ENCODE measurements at places on chromosomes 2 and 18.

GRCh38 chr2:172905937-172906811 lies 169.5 kb upstream of the MAP3K20 start:
- no peak for DNase-seq

GRCh38 chr2:233244818-233245217 lies 6.7 kb upstream of the ATG16L1 start:
- DNase-seq, result no peak

GRCh38 chr2:171166328-171166983 lies 5.8 kb upstream of the TLK1 start:
- DNase-seq, result no peak

GRCh38 chr2:169653636-169654035 lies 40.6 kb downstream of the CFAP210 start:
- DNase-seq, result no peak

DNA sequence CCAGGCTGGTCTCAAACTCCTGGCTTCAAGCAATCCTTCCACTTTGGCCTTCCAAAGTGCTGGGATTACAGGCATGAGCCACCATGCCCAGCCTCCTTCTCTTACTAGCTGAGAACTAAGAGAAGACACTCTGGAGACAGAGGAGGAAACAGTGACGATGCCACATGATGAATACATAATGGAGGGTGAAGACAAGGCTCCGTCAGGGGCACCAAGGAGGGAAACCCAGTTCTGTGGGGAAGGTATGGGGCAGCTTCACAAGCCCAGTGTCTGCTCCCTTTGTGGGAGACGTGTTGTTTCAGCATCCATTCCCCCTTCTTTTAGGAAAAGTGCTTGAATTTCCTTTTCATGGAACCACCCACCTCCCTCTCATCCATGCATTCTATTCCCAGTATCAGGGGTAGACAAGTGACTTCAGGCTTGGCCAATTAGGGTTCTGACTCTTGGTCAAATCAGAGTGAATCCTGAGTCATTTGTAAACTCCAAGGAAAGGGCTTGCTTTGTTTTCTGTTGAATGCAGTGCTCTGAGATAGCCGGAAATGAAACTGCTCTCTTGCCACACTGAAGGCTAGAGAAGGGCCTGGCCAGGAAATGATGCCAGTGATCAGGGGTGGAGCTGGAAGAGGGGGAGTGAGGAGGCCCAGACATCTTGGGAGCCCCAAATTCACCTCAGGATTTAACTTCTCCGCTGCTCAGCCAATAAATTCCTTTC lies 23.7 kb downstream of the TMEM127 start:
- no peak for DNase-seq

DNA sequence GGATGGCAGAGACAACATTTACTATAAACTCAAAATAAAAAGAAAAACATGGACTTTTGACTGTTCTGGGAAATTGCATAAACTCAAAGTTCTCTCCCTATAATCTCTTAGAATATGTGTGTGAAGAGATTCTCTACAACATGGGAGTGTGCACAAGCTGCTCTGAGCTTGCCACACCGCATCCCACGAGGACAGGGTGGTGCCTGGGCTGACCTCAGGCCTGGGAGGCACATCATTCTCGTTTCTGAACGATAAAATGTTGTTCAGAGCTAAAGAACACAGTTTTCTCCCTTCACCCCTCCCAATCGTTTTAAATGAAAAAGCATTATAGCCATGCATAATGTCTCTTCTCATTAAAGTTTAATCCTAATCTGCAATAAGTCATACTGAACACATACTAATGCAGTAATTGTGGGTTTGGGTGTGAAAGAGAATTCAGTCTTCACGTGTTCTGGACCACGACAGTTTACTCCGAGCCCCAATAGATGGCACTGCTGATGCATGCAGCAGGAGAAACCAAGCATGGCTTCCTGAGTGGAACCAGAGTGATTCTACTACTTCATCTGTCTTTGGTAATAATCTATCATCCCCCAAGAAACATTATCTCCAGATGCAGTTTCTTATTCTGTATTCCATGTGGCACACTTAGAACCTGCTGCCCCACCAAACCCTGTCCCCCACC lies 46.9 kb upstream of the LAMA1 start:
- no peak for DNase-seq

GRCh38 chr2:238702276-238703052 lies 145.4 kb upstream of the TWIST2 start:
- peak; percentile 40 for DNase-seq

DNA sequence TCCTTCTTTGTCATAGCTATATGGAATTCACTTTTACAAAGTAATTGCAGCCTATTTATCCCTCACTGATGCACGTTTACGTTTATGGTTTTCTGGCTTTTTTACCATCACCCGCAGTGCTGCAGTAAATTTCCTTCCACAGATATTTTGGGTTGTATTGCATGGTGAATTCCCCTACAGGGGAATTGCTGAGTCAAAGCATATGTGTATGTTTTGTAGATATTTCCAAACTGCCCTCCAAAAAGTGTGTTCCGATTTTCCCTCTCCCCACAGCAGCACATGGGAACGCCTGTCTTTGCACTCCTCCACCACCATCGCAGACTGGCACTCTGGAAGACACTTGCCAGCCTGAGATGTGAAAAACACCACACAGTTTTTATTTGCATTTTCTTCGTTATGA lies 80.6 kb upstream of the UXS1 start:
- DNase-seq, result no peak

DNA sequence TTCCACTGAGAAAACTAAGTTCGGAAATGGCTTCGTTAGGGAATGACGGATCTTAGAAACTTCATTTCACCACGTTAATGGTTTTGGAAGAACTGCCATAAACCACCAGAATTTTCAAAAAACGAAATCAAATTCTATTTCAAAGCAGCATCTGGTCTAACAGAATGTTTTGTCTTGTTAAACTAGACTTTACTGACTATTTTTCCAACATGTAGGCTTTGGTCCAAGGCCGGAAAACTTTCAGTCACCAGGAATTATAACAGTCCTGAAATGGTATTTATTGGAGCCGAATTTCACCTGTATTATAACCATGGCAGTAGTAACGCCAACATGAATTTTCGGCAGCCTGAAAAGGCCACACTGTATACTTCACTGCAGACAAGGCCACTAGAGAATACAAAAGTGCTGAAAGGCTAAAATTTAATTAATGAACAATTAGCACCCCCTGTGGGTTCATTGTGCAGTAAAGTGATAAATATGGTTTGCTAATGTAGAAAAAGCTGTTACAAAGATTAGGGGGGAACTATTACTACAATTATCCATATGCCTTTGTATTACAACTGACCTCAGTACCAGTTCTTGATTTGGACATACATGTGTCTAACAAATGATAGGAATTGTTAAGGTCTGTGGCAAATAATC lies 116.4 kb downstream of the ZNF521 start:
- no peak for DNase-seq

- DNase-seq, result peak; percentile 74
These were observed 607 bp downstream of the LAMA3 start for GRCh38 chr18:23689616-23690504.

- no peak for DNase-seq
These were observed 27.9 kb upstream of the FHL2 start for GRCh38 chr2:105426626-105427292.

DNA sequence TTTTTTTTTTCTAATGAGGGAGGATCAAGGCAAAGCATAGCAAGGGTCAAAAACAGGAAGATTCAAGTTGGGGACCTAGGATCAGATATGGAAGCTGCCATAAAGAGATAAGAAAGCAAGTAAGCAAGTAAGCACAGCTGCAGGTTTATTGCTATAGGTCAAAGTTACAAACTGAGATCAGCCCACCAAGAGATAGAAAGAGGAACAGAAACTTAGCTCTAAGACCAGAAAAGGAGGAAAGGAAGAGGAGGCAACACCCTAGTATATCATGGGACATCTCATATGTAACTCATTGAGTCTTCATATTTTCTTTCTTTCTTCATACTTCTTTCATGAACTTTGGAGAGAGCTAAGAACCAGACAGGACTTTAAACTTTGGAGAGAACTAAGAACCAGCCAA lies 295.9 kb upstream of the CRIM1 start:
- no peak for DNase-seq

GRCh38 chr2:73896362-73897239 lies 3.8 kb downstream of the ACTG2 start:
- DNase-seq, result no peak

GRCh38 chr2:97935719-97936161 lies 60.0 kb downstream of the TMEM131 start:
- no peak for DNase-seq

GRCh38 chr2:38933653-38934052 lies 44.0 kb downstream of the ARHGEF33 start:
- DNase-seq, result no peak

DNA sequence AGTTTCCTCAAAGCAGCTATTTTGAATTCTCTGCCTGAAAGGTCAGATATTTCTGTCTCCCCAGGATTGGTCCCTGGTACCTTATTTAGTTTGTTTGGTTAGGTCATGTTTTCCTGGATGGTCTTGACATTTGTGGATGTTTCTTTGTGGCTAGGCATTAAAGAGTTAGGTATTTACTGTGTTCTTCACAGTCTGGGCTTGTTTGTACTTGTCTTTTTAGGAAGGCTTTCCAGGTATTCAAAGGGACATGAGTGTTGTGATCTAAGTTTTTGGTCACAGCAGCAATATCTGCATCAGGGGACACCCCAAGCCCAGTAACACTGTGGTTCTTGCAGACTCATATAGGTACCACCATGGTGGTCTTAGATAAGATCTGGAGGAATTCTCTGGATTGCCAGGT lies 11.8 kb downstream of the MYO3B start:
- DNase-seq, result no peak

DNA sequence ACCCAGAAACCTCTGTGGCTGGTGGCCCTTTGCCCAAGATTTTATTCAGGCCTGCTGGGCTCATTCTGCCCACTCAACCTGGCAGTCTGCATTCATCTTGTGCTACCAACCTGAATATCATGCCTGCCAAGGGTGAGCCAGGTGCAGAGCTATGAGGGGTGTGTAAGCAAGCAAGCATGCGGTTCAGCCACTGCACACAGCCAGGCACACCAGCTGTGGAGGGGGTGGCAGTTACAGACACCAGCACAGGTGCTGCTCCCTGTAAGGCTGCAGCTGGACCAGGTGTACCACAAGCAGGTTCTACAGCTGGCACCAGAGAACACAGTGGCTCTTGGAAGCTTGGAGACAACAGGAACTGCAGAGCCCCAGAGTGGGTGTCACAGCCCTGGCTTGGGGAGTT lies 633.2 kb downstream of the FBXO15 start:
- no peak for DNase-seq

- DNase-seq, result no peak
These were observed 249.4 kb downstream of the MEIS1 start for GRCh38 chr2:66684289-66684688.

- DNase-seq, result no peak
These were observed 331.0 kb downstream of the METTL4 start for GRCh38 chr18:2240311-2240705.

DNA sequence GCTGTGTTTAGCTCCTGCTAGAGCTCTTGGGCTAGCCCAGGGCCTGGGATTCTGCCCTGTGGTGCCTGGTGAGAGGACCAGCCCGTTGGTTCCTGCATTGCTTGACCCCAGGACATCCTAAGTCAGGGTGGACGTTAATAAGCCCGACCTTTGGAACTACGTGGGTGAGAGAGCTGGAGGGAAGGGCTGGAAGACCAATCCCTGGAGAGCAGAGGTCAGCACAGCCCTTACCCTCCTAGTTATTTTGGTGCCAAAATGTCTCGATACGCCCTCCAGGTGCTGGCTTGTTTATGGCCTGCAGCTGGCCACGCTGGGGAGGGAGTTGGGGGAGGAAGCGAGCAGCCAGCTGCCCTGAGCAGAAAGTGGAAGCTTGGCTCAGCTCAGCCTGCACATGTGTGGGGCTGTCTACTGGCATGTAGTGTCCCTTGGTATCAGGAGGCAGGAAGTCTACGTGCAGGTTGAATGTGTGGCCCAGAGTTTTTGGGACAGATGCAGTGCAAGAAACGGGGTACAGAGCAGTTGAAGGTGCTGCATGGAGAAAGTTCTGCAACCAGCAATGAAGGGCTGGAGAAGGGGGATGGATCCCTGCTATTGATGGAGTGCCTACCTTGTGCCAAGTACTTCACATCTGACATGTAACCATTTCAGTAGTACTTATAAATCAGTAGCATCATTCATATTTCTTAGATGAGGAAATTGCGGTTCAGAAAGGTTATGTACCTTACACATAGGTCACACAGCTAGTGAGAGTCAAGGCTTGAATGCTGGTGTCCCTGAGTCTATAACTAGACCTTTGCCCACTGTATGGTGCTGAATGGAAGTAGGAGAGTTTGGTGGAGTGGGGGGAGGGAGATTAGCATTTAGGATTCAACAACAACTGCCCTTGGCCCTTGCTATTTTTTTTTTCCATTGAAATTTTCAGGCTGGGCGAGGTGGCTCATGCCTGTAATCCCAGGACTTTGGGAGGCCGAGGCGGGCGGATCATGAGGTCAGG lies 5.0 kb upstream of the DGKD start:
- no peak for DNase-seq

GRCh38 chr2:128380961-128381938 lies 62.6 kb upstream of the HS6ST1 start:
- DNase-seq, result peak; percentile 81

- peak; percentile 14 for DNase-seq
These were observed 83.7 kb downstream of the TTC32 start for GRCh38 chr2:19818039-19818438.

DNA sequence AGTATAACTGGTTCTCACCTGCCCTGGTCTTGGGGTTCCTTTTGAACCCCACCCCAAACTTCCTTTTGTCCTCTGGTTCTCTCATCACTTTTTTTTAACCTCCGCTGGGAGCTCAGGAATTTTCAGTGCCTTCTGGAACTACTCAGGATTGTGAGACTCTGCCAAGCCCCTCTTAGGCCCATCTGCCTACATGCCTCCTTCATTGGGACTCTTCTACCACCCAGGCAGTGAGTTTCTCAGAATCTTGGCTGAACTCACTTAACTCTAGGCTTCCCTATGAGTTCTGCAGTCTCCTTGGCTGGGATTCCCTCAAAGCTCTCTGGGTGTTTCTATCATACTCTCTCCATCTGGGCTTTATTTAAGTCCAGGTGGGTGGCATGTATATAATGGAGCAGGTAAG lies 86.3 kb downstream of the MDH1 start:
- DNase-seq, result no peak

GRCh38 chr2:187915810-187916209 lies 361.6 kb upstream of the TFPI start:
- no peak for DNase-seq

DNA sequence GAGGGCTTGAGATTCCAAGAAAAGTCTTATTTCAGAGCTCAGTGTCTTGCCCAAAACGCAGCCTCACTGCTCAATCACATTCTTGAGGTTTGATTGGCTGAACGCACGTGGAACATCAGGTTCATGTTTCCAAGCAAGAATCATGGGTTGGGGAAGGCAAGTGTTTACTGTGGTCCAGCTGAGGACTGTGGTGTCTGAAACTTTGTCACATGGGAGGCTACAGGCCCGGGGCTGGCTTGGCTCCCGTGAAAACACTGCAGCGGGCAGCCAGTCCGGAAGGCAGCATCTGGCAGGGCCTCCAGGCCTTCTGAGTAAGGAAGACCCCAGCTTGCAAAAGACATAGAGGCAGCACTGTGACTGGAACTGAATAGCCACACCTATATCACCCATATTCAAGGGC lies 84.7 kb downstream of the POLR1A start:
- no peak for DNase-seq

All from ecto neural progenitor cell (in vitro differentiated cells).